ENCODE measurements at places on chromosomes 3 and 15.

DNA sequence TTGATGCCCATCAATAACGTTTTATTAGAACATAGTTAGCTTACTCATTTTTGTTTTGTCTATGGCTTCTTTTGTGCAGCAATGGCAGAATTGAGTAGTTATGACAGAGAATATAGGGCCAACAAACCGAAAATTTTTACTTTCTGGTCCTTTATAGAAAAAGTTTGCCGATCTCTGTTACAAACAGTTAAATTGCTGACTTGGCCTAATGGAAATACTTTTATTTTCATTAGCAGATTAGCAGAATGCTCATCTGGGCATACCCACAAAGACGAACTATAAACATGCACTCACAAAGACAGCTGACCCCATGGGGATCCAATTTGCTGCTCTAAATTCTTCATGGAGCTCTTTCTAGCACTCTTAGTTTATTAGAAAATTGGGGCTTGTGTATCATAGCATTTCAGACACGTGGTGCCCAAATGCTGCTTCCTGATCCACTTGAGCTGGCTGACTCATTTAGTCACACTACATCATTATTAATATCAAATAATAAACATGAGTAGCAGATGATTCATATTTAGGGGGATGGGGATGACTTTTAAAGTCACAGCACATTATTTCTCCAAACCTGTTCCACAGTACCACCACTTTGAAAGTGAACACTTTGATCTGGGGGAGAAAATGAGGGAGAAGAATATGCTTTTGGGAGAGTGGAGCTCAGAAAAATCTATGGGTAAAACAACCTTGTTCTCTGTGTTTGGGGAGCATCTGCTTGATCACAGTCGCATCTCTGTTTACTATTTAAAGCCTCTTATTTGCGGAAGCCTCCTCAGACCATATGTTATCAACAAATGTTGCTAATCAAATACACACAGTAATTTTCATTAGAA lies 228.1 kb upstream of the FEZF2 start:
- no peak for DNase-seq

GRCh38 chr15:31483986-31484951 lies 157.6 kb downstream of the KLF13 start:
- DNase-seq, result no peak

GRCh38 chr3:62529230-62529629 lies 155.9 kb upstream of the FEZF2 start:
- DNase-seq, result no peak

DNA sequence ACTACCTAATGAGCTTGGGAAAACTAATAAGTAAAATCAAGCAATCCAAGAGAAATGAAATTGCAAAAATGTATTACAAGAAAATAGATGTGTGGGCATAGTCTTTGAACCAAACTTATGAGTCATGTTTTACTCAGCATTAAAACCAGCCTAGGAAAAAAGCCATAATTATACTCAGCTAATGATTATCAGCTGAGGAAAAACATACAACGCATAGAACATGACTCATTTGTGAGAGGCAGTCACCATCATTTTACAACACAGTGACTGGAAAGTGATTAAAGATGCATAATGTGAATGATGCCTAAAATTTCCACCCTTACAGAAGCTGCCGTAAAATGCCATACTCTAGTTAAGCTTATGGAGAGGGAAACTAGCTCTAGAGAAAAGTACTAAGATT lies 238.0 kb upstream of the EOMES start:
- DNase-seq, result no peak

GRCh38 chr15:41574158-41574557 lies 15.1 kb downstream of the TYRO3 start:
- no peak for DNase-seq

DNA sequence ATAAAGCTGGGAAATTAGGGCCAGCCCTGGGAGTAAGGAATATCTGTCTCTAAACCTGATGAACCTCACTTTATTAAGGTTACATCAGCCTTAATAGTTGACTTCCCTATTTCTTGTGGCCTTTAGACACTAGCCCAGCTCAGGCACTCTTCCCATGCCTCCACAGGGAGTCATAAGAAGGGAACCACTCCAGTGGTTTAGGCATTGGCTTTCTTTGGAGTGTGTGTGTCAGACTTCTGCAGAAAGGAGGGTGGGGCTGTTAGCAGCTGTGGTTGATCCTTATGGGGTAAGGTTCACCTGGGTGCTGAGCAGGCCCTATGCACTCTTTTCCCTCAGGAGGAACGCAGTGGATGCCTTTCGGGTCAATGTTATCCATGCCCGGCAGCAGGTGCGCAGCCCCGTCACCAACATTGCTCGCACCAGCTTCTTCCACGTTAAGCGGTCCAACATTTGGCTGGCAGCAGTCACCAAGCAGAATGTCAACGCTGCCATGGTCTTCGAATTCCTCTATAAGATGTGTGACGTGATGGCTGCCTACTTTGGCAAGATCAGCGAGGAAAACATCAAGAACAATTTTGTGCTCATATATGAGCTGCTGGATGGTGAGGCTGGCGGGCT lies 4.0 kb downstream of the AP2M1 start:
- no peak for DNase-seq

DNA sequence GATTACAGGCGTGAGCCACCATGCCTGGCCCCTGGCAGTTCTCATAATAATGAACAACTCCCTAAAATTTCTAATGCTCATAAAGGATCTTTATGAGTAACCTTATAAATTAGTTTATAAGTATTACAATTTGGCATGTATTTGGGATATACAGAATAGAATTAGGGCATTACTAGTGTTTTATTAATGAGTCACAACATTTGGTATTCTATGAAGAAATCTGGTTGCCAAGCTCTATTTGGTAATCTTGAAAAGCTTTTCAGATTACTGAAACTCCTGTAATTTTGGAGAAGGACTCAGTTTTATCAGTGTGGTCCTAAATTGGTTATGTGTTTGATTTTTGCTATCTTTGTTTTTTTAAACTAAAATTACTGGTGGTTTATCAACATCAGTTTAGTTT lies 45.8 kb downstream of the TM6SF1 start:
- DNase-seq, result no peak

- no peak for DNase-seq
Measured at GRCh38 chr3:52231502-52232278, 6.2 kb upstream of the TLR9 start.

DNA sequence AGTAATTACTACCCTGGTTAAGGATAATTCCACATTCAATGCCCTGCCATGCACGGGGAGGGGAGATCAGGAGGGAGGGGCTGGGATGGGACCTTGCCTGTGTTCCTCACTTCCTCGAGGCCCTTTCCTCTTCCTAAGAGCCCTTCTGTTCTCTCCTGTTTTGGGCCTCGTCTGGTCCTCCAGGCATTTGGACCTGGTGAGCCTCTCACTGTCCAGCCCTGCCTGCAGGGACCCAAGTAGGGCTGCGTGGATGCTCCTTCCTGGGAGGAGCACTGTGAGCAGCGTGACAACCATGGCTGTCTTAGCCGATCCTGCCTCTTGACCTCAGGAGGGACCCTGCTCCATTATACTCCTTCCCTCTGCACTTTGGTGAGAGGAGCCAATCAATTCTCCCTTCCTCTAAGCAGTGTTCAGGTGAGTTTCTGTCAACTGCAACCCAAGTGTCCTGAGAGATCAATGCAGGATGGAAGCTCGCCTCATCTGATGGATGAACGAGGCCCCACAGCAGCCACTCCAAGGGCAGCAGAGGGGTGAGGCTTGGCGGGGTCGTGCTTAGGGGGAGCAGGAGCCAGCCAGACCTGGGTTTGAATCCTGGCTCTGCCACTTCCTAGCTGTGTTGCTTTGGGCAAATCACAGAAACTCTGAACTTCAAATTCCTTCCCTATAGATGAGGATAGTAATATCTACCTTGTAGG lies 92.5 kb downstream of the IQSEC1 start:
- no peak for DNase-seq

DNA sequence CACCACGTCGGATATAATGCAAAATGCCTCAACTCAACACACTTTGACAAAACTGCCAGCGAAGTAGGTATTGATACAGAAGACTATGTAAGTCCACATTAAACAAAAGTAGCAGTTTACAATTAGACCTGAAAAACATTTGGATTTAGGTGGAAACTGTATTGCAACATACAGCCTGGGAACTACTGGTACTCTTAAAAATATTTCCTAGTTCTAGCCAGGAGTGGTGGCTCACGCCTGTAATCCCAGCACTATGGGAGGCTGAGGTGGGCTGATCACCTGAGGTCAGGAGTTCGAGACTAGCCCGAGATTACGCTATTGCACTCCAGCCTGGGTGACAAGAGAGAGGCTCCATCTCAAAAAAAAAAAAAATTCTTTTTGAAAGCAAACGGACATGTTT lies 246.2 kb downstream of the ZBTB20 start:
- no peak for DNase-seq

DNA sequence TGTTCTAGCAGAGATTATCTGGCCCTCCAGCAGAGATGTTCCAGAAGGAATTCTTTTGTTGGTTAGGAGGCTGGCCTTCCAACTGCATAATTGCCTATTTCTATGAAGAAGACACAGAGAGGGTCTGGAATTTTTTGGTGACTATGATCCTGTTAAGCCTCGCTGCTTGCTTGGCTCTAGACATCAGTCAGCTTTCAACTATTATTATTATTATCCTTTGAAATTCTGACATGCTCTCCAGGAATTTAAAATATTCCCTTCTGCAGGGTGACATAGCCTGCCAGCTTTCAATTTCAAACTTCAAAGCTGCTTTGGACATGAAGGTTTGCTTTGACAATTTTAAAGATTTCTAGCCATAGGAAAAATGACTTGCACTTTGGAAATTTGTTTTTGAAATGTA lies 26.3 kb upstream of the ZNF148 start:
- DNase-seq, result no peak

DNA sequence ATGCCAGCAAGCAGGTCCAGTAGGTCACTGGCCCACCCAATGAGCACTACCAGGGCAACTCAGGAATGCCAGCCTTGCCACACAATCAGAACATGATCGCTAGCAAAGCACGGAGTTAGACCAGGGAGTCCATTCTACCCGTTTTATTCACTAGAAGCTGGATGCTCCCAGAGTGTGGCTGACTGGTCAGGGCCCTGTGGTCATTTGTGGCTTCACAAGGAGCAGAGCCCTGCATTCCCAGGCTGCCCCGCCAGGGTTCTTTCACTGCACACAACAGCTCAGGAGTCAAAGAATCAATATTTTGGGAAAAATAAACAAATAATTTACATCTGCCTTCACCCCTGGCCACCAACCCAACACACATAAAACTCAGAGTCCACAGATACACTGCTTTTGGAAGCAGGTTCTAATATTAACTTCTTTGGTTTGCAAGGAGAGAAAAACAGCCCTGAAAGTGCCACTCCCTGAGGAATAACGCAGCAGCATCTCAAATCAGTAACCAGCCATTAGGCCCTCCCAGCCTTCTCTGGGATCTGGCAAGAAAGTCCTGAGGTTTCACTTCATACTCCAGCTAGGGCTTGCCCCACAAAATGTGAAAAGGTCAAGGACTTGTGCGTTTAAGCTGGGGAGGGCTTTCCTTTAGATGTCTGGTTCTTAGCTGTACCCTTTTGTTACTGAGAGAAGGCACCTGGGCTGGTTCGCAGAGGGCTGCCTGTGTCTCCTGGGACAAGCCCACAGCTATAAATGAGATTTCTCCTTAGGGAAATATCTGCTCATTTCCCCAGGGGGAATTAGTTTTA lies 16.0 kb downstream of the SIAH2 start:
- DNase-seq, result no peak

DNA sequence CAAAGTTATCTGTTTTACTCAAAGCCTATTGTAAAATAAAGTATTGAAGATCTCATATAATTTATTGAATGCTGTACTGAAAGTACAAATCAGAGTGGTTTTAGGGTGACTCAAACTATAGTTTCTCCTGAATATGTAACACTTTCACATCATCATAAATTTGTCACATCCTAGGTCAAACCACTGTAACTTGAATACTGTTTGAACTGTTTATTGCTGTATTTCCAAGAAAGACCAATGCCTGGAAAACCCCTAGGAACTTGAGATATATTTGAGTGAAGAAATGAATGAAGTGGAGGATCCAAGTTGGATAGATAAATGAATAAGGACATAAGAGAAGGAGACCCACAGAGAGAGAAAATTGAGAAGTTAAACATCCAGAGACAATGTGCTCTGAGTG lies 348.2 kb downstream of the GRM7 start:
- no peak for DNase-seq

GRCh38 chr3:4758957-4759656 lies 220.1 kb upstream of the BHLHE40 start:
- no peak for DNase-seq

DNA sequence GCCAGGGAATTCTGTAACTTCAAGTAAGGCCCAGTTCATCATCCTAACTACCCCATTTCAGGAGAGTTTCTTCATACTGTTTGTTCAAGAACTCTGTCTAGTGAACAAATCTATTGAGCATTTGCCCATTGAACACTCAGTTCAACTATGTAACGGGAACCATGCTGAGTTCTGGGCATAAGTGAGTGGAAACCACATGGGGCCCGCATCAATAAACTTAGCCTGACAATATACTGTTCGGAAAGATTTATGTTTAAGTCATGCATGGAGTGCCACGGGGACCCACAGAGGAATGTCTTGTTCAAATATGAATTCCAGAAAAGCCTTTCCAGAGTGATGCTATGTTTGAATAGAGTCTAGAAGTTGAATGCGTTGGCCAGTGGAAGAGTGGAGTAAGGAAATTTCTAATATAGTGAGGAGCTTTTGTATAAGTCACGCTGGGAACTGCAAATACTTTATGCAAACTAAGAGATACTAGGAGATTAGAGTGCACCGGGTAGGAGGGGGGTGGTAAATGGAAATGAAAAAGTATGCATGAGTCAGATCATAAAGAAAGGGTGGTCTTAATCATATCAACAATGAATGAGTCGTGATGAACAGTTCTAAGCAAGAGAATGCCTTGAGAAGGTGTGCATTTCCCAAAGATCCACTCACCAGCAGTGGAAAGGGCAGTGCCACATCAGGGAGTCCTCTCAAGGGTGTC lies 279.8 kb downstream of the VPS13C start:
- no peak for DNase-seq

DNA sequence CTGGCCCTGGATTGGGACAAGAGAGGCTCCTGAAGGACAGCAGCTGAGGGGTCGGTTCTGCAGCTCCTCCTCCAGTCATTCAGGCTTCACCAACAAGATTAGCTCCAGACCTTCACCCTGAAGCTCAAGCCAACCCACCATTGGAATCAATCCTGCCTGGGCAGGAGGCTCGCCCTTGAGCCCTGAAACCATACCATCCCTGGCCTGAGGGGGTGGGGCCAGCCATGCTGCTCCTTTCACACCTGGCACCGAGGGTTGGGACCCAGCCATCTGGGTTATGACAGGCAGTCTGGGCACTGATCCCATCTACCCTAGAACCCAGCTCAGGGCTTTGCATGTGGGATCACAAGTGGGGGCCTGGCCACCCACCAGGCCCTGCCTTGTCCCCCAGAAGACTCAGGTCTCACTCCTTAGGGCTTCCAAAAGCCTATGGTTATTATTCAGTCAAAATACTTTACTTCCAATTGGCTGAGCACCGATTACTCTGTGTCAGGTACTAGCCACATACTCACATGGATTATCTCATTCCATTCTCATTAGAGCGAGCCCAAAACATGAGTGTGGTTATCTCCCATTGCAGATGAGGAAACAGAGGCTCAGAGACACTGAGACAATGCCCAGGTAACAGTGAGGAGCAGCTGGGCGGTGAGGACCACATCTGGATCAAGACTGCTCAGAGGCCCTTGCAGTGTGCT lies 3.1 kb downstream of the ABHD14B start:
- DNase-seq, result no peak

GRCh38 chr15:73504885-73505284 lies 61.9 kb downstream of the REC114 start:
- DNase-seq, result no peak

Measured in frontal cortex (tissue), 4 donors.